ENCODE measurements at places on chromosomes 1 and 21.

GRCh38 chr1:82220754-82221153, 420.0 kb downstream of the ADGRL2 start:
- no peak for DNase-seq

GRCh38 chr1:109664671-109665070, 3.2 kb upstream of the GSTM2 start:
- no peak for DNase-seq

DNA sequence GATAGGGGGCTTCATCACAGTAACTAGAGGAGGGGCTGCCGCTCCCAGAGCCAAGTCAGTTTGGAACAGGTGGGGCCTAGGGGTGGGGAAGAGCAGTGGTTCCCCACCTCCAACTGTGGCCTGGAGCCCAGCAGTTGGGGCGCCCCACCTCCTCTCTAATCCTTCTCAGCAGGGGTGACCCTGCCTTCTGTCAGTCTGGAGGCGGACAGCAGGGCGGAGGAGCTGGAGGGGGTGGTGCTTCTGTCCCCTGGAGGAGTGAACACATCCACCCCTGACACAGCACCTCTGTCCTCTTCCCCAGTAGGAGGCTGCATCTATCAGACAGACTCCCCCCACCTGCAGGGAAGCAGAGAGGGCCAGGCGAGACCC, 73.8 kb downstream of the MRPL37 start:
- DNase-seq, result no peak

DNA sequence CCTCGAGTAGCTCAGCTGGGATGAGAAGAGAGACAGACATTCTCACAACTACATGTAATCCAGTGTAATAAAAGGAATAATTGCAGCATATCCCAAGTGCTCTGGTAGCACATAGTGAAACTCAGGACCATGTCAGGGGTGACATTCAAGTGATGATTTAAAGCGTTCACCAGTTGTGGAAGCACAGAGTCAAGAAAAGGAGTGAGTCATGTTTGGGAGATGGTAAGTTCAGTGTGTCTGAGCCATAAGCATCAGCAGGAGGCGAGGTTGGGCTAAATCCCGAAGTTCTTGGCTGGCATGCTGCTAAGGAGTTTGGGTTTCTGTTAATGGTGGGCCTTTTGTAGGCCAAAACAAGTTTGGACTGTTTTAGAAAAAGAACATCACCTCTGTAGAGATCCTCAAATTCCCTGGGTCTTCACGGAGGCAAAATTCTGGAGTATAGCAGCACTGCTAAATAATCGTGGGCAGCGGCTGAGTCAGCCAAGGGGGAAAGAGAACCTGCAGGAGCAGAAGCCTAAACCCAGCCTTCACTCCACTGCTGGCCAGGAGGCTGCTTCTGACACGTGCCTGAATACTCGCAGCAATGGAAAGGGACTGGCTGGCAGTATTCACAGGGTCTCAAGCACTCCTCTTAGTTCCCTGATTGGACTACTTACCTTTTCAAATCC, 7.2 kb upstream of the NHLH1 start:
- DNase-seq, result no peak

DNA sequence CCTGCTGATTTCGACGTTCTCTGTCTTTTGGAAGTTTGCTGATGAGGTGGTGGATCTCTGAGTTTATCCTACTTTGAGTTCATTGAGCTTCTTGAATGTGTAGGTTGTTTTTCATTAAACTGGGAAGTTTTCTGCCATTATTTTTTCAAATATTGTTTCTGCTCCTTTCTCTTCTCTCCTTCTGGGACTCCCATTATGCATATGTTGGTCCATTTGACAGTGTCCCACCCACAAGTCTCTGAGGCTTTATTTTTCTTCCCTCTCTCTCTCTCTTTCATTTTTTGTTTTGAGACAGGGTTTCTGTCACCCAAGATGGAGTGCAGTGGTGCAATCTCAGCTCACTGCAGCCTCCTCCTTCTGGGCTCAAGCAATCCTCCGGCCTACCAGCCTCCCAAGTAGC, 11.7 kb downstream of the TNFRSF18 start:
- DNase-seq, result no peak

DNA sequence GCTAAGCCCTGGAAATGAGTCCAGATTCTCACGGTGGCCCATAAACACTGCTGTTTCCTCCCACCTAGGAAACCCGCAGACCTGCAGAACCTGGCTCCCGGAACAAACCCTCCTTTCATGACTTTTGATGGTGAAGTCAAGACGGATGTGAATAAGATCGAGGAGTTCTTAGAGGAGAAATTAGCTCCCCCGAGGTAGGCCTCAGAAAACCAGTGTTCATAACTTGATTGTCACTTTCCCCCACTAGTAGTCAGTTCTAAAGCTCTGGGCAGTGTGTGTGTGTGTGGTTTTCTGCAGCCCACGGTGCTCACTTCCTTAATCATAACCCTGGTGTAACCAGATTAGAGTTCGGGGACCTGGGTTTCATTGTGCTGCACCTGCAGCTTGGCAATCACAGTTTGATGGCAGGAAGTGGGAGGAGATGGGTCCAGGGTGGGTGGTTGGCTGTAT, 39.1 kb downstream of the CLIC6 start:
- DNase-seq, result no peak

- DNase-seq, result no peak
Observed at GRCh38 chr1:47161298-47162040, 24.2 kb downstream of the CYP4A22 start.

GRCh38 chr1:64453688-64454087, 16.2 kb upstream of the CACHD1 start:
- DNase-seq, result no peak

DNA sequence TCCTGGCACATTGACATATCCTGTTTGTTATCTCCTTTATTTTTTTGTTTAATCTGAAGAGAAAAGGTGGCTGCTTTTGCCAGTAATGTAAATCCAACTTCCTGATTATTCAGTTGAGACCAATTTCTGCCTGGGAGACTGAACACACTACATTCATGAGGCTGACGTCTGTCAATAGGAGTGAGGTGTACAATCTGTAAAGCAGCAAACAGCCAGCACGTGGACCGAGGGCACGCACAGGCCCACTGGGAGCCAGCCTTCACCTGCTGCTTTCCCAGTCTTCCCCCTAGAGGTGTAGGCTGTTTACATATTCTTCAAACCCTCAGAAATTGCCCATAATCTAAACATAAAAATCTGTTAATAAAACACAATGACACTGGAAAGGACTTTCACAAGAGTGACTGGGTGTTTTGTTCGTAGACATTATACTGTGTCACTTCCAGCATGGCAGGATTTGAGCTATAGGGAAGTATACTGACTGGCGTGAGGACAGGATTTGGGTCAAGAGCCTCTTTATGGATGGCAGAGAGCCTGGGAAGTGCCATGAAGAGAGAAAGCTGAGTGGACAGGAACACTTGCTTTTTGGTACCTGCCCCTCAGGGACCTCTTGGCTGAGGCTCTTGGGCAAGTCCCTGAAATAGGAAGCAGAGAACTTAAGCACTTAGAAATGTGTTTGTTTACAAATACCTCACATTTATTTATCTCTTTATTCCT, 552.9 kb upstream of the CAMK1G start:
- no peak for DNase-seq

GRCh38 chr1:228212415-228212965, 4.6 kb downstream of the OBSCN start:
- DNase-seq, result no peak

DNA sequence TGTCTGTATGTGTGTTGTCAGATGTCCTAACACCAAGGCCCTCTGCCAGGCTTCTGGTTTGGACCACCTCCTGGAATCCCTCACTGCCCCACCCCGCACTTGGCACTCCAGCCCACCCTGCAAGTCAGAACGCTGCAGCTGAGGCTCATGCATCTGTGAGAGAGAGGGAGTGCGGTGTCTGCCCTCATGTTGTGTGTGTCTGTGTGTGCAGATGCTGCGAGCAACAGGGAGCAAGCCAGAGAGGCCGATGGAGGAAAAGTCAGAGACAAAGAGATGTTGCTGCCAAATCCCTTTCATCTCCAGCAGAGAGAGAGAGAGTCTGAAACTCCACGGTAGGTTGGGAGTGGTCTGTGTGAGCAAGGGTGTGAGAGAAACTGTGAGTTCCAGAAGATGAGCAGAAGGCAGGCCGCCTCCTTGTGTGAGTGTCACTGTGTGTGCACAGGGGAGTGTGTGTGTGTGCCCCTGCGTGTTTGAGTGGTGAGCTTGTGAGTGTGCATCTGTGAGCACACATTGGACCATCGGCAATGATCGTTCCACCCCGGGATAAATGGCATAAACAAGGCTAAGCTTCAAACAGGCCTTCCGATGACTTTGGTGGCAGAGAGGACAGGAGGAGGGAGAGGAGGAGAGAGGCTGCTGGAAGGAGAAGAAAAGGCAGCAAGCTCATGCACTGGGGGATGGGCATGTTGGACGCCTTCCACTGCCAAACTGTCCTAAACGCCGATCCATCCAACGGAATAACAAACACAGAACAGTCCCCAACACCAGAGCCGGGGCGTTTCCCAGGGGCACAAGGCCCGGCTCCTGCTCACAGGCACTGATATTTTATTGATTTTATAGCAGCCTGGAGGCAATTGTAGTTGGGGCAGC, 99.2 kb upstream of the GRIK3 start:
- DNase-seq, result peak; percentile 49

DNA sequence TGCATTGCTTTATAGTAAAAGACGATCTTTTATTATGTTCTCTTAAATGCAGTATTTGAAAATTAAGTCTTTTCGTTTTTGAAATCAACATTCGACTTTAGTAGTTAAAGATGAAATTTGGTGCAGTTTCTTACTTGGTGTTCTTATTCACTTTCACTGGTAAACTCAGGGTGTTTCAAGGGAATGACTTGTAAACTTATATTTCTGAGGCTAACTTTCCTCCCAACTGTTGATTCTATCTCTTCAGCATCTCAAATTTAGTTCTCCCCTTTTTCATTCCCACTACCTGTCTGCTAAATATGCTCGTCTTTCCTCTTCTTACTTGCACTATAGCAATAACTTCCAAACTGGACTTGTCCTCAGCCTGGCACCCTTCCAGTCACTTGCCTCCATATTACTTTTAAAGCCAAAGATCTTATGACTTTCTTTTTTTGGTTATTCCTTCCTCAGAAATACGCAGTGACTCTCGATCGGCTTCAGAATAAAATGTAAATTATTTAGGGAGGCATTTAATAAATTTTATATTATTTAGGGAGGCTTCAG, 988 bp downstream of the SLC35A3 start:
- DNase-seq, result no peak

DNA sequence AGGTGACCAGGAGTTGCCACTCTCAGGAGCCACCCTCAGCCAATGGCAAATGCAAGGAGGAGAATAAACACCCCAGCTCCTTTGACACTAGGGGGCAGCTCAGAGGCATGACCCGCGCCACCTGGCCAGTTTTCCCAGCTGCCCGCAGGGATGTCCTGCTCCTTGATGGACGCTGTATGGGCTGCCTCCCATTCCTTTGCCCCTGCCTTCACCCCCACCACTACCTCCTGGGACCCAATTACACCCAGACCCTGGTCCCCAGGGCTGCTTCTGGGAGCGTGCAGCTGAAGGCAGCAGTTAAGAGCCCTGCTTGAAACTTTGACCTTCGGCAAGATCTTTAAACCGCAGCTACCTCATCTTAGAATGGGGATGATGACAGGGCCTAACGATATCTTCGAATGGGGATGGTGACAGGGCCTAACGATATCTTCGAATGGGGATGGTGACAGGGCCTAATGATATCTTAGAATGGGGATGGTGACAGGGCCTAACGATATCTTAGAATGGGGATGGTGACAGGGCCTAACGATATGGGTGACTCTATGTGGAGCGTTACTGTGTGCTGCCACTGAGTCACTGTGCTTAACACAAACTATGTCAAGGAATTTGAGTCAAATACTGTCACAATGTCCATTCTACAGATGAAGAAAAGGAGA, 163.0 kb upstream of the KAZN start:
- no peak for DNase-seq

DNA sequence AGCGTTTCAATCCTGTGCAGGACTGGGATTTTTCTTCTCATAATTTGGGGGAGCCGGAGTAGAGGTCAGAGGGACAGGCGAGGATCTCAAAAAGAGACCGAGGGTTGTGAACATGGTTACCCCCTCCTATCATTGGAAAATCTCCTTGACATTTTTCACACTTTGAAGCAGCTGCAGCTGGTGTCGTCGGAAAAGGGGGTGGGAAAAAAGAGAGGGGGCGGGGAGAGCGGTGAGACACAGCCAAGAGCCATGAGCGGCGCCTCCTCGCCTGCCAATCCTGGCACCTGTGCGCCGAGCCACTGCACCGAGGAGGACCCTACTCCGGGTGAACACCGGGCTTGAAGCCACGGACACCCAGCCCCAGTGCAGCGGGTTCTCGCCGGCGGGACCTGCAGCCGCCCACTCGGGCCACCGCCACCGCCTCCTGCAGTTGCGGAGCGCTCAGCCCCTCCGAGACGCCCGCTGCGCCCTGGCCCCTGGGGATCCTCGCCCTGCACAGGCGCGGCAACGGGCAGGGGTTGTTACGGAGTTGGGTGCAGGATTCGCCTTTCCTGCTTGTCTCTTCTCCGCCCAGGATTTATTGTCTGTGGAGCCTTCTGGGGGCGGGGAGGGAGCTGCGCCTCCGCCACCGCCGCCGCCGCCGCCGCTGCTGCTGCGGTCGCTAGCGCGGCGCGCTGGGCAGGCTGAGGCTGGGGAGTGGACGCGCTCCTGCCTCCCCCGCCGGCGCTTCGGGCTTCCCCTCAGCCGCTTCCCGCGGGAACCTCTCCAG, at the start of gene LRRC7:
TSS of gene LRRC7 (plus strand) at position 271 of the 769 bp plus-strand sequence. CDS start 718 bp downstream, outside the sequence.
- peak; percentile 44 for DNase-seq

DNA sequence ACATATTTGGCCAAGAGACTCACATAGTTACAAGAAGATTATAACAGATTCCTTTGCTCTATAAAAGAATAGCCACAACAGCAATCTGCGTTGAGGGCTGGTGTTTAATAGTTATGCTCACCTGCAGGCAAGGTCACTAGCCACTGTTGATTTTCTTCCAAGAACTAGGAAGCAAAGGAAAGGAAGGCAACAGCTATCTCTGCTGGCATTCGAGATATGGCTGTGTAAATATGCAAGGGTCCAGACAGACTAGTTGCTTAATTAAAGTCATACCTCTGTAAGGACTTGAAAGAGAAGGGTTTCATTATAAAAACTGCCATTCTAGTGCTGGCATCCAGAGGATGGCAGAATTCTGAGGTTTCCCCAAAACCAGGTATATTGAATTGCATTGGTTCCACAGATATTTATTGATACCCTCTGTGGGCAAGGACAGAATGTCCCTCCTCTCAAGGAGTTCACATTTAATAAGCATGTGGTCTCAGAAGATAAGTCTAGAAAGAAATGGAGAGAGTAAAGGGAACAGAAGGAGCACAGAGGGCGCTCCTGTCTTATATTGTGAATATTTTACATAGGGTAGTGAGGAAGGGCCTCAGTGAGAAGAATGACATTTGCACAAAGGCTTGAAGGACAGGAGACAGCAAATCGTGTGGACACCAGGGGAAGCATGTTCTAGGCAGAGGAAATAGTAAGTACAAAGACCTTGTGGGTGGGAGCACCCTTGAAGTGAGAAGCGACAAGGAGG, 23.6 kb upstream of the PLEKHA6 start:
- no peak for DNase-seq

All from anterior cingulate cortex (tissue), 58 donors.